ENCODE measurements at places on chromosomes 1 and 21.
A peak's percentile ranks its signal among the peaks of the same experiment; 100 is the strongest.

DNA sequence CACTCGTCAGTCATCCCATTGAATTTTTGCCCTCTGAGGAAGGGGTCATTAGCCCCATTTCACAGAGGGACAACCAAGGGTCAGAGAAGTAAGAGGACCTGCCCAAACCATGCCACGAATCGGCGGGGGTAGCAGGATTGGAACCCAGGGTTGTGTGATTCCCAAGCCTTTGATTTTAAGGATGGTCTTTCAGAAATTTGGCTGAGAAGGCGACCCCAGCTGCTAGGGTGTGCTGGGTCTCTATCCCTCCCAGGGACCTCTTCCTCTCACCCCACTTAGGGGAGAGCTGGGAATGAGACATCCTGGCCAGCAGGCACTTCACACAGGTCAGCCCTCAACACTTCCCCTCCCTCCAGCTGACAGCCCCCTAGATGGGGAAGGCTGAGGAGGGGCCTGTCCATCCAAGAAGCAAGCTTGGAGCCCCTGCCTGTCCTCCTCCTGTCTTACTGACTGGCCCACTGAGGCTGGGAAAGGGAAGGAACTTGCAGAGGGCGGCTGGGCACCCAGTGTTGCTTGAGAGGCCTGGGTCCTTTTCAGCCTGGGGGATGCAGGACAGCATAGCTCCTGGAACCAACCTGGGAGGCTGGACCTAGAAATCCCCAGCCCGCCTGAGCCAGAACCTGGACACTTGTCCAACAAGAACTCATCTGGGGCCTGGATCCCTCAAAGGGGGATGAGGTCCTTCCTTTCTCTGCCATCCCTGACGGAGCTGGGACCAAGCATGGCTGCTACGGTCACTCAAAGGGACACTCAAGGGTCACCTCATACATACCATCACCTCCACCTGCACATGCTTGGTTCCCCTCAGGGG is 1.7 kb downstream of the SDC3 start:
- DNase-seq, result no peak

- no peak for DNase-seq
Observed at GRCh38 chr1:211490038-211490678, 1.8 kb downstream of the RD3 start.

DNA sequence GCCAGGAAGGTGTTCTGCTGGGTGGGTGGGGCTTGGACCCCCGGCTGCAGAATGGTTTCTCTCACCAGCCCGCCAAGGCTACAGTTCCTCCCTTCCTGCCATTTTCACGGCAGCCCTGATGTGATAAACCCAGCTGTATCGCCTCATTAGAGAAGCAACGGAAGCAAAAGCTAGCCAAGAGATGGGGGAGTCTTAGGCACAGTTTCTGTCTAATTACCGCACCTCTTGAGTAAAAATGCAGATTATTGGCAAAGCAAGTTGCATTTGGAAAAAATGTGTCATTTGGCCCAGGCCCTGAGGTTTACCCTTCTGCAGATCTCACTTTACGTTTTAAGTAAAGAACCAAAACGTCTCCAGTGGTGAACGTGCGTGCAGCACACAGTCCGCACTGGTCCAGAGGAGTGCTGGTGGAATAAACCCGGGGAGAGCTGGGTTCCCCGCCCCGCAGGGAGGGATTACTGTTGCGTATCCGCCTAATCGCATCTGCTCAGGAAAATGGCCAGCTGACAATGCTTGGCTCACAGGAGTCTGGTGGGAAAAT is 109.9 kb downstream of the GALNT2 start:
- peak; percentile 58 for DNase-seq

- DNase-seq, result peak; percentile 79
Observed at GRCh38 chr1:167056529-167057231, 33.5 kb downstream of the GPA33 start.

DNA sequence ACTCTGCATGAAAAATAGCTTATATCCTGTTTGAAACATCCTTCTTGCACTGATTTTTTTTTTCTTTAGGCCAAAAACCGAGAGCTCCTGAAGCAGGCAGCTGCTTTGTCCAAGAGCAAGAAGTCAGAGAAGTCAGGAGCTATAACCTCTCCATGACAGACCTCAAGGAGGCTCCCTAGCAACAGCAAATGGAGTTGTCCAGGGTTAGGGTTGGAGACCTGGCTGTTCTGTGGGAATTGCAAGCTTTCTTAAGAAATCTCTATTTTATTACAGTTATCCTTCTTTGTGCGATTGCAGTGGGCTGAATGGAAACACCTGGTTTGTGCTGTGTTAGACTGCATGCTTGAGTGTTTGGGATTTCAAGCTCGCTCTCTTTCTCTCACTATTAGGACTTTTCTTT is 12.6 kb upstream of the STX12 start:
- no peak for DNase-seq

GRCh38 chr1:227903061-227903521 is 44.6 kb downstream of the WNT9A start:
- DNase-seq, result no peak

GRCh38 chr1:198544265-198544664 is 3.8 kb upstream of the ATP6V1G3 start:
- DNase-seq, result no peak

- DNase-seq, result no peak
Observed at GRCh38 chr1:103187673-103188072, 79.4 kb upstream of the COL11A1 start.

DNA sequence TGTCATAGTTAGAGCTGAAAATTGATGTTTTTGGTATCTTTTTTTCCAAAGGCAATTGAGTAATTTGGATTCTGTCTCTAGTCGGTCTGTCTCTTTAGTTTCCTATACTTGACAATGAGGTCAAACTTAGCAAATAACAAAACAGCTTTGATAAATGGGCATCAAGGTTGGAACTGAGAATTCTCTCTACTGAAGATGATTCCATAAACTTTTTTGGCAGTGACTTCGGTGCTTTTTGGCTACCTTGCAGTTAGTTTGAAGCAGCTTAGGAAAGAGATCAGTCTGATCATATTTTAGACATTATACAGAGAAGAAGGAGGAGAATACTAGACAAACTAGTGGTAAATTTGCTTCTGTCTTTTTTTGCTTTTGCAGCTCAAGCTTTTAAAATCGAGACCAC is 559 bp downstream of the VCAM1 start:
- DNase-seq, result no peak

DNA sequence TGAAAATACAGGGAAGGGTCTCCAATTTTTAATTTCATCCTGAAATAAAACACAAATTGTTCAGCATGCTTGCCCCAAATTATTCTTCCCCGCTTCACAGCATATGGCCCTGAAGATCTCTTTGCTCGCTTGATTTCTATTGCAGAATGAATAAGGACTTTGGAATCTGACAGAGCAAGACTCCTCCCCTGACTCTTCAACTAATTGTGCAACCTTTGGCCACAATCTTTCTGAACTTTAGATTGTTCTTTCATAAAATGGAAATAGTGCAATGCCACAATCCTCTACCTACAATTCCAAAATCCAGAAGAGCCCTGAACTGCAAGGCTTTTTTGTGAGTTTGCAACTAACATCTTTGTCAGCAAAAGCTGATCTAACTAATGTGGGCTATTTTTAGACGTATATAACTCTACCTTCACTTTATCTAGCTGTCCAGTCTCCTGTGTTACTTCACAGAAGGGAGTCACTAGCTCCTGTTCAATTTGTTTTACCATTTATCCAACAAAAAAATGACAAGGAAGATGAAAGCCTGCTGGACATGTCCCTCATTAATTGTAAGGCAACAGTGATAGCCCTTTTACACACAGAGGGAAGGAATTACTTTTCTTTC is 13.4 kb downstream of the RNASEL start:
- no peak for DNase-seq

- DNase-seq, result no peak
Observed at GRCh38 chr1:101928829-101929228, 67.9 kb downstream of the OLFM3 start.

DNA sequence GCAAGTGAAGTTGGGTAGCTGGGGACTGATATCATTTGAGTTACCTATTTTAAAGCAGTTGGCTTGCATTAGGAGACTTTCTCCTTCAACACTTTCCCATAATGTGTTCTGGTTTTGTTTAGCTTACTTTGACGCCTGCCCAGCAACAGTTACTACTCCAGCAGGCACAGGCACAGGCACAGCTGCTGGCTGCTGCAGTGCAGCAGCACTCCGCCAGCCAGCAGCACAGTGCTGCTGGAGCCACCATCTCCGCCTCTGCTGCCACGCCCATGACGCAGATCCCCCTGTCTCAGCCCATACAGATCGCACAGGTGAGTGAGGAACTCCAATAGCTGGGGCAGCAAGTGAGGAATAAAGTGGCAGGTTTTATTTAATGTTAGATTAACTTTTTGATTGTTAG is 144.3 kb downstream of the CD247 start:
- no peak for DNase-seq

- no peak for DNase-seq
Observed at GRCh38 chr1:21693732-21694131, 24.6 kb upstream of the RAP1GAP start.

All from NCI-H524 treated with DMSO at 0.1 percent for 48 hours (cell line).